ENCODE measurements at places on chromosomes 12 and 14.

GRCh38 chr14:86166541-86166940, 636.6 kb downstream of the FLRT2 start:
- DNase-seq, result no peak

GRCh38 chr14:92688434-92689375, 59.7 kb downstream of the LGMN start:
- DNase-seq, result no peak

- DNase-seq, result no peak
Observed at GRCh38 chr14:49549446-49549845, 36.7 kb downstream of the RPS29 start.

DNA sequence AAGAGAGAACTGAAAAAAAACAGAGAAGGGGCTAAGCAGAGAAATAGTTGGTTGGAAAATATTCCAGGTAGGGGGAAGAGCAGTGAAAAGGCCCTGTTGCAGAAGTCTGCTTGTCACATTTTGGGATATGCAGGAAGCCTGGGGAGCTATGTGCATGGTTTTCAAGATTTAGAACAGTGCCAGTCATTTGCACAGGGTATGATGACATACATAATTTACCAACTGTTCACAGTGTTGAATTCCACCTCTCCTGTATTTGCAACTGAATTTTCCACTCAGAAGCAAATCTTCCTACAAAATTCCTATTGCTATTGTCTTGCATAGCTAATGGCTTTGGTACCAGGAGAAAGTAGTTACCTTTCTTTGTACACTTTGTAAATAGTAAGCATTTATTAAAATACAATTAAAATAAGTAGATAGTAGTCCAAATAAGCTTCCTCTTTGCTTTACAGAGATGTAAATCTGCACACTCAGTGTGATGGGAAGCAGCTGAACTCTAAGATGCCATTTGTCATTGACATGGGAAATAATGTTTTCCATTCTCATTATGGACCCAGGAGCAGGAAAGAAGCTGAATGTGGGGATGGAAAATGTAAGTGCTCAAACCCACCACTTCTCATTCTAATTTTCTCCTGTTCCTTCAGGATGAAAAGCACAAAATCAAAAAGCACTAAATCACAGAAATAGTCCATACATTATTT, 177.4 kb downstream of the BTG1 start:
- no peak for DNase-seq

DNA sequence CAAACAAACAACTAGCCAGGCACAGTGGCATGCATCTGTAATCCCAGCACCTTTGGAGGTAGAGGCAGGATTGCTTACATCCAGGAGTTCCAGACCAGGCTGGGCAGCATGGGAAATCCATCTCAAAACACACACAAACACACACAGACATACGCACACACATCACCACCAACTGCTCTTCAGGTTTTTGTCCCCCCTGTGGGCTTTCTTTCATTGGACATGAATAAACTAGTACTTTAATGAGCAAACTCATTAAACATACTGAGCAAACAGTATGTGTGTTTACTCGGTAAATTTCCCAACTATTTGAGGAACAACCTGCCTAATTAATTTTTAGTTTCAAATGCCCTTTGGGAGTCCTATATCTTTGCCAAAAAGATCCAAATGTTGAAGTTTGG, 10.1 kb upstream of the RASSF3 start:
- no peak for DNase-seq

- no peak for DNase-seq
Observed at GRCh38 chr12:51872689-51872981, 15.3 kb upstream of the ANKRD33 start.

Measured in T-helper 17 cell (primary cell).